ENCODE measurements at places on chromosomes 2 and 18.

GRCh38 chr2:226799976-226800940, 638 bp upstream of the IRS1 start:
- DNase-seq: peak; percentile 62

DNA sequence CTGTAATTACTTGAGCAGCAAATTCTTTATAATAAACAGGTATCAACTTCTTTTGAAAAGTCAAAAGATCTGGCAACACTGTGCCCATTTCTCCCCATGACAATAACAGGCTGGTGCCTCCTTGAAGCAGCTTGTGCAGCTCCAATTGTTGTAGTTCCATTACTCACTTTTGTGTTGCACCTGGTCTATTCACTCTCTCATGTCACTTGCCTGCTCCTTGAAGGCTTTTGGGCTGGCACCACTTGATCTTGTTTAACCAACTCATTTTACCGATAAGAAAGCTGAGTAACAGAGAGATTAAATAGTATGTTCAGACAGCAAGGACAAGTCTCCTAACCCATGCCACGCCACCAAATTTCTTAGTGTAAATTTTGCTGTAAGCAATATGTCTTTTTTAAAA, 314.5 kb downstream of the OSR1 start:
- no peak for DNase-seq

- DNase-seq: peak; percentile 84
Measured at GRCh38 chr2:181891258-181891965, at the start of gene ITPRID2. ITPRID2 (plus strand) TSS chr2:181891730; CDS start chr2:181892067, 337 bp downstream.

DNA sequence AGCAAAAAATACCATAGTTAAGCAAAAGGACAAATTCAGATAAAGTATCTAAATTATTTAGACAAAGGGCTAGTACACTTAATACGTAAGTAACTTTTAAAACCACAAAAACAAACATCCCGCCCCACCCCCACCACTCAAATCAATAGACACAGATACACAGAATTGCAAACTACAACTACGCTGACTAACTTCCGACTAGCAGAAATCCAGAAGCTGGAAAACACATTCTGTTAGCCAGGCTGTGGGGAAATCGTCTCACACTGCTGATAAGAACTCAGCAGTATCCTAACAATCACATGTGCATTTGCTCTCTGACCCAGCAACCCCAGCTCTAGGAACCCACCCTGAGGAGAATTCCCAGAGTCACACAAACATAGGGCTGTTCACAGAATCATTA, 16.6 kb downstream of the FAM168B start:
- no peak for DNase-seq

GRCh38 chr2:120761911-120762310, 26.2 kb downstream of the GLI2 start:
- peak; percentile 14 for DNase-seq

Data from left colon (tissue), 2 donors.